ENCODE measurements at places on chromosomes 6 and 20.

GRCh38 chr6:134619077-134619476, 301.2 kb upstream of the SGK1 start:
- DNase-seq: no peak

- no peak for DNase-seq
Observed at GRCh38 chr6:53241938-53242337, 93.3 kb upstream of the GCM1 start.

- no peak for DNase-seq
Observed at GRCh38 chr20:17227219-17227575, 357 bp downstream of the PCSK2 start.

DNA sequence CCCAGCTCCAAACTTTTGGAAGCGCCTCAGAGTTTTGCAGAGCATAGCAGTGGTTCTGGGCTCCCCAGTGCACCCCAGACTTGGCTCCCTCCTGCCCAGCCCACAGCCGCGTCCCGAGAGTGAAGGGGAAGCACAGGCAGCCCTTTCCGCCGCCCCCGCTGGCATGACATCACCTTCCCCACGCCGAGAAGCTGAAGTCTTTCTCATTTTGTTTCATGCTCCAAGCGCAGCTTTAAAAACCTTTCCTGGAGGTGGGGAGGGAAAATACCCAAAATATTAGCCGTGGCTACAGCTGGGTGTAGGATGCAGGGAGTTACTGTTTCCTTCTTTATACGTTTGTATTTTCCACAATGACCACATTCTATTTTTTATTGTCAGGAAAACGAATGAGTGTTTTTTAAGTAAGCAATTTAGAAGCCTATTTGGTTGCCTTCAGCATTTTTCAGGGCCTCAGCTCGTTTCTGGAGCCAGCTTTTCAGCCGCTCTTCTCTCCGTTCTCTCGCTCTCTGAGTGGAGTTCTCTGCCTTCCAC, 72.9 kb downstream of the SNX5 start:
- DNase-seq: peak; percentile 84

DNA sequence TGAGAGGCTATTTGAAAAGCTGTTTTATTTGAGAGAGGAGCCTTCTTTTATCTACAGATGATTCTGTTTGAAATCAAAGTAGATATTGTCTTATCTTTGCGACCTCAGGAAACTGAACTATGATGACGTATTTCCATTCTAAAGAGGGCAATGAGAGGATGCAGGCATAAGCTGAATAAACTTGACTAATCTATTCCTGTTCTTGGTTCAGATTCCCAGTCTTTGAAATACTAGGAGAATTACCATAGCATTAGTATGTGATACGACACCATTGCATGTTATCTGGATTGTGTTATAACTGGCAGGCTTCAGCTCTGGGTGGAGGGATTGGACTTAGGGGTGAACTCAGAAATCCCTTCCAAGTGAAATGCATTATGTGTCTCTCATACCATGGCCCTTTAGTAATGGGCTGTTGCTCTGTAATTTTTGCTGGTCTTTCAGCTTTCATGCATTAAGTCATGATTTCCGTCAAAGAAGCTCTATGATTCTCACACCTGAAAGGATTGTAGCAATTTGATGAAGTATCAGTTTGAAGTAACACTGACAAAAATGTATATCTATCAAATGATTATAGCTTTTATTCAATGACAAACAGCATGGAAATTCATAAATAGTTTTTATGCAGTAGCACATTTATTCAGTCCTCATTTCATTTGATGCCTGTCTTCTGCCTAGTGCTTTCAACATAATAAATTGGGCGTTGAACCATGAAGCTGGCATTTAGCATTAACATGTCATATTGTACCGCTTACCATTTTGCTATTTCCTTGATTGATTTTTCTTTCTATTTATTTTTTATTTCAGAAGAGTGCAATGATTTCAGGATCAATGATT, 138.4 kb upstream of the SPACA1 start:
- DNase-seq: no peak

GRCh38 chr20:54623991-54624569, 148.7 kb downstream of the DOK5 start:
- peak; percentile 25 for DNase-seq

DNA sequence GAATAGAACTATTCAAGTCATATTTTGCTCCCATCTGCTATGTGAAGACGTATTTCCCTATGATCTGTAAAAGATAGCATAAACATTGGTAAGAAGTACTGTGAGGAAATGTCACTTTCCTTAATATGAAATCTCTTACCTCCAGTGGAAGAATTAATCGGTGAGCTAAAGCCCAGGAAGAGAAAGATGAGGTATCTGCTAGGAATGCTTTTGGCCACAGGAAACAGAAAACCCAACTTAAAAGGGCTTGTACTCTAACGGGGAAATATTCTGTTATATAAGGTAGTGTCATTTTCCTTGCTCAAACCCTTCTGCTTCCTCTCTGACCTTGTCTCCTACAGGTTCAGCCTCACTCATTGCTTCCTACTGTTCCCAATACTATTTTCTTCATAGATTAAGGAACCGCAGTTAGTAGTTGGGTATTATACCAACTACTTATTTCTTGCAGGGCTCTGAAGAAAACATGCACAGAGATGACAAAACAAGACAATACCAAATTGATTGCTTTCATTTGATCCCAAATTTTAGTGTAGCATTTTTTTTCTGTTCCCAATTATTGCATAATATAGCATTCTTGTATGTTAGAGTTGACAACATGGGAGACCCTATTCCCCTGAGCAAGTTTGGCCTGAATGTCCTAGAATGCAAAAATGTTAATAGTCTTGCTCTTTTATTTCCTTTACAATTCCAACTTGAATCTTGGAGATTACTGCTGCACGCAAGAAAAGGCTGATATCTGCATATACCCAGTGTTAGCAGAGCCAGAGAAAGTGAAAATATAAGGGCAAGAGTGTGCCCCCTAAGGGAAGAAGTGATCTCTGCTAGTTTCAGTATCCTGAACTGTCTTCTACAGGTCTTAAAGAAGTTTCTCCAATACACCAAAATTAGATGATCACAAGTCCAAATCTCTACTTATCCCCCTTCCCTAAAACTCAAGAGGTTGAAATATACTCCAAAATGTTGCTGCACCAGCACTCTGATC, 65.3 kb downstream of the AFG1L start:
- no peak for DNase-seq

DNA sequence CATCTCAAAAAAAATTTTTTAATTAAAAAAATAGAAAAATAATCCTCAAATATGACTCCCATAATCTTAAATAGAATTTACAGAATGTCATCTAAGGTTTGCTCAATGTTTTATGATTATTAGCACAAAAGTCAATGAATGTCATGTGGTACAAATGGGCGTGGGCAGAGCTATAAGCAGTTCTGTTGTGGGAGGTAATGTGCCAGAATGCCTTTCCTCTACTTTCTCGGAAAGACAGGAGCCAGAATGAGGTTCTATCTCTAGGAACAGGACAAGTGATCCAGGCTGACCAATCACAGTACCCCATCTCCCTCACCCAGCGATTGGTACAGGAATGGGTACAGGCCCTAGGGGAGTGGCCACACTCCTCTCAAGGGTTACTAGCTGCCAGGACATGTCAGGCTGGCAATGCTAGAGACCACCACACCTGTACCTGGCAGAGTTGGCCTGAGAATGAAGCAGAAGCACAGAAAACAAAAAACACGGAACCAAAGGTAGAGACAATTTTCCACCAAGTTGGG, 15.1 kb downstream of the RALGAPA2 start:
- no peak for DNase-seq

DNA sequence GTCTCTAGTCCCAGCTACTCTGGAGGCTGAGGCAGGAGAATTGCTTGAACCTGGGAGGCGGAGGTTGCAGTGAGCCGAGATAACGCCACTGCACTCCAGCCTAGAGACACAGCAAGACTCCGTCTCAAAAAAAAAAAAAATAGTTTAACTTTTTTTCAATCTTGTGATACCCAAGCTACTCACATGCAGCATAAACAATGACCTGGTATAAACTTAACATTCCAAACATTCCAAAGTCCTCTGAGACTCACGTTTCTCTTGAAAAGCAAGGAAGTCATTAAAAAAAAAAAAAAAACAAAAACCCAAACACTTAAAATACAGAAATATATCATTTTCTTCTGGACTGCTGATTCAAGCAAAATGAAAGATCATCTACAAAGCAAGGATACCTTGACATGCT, 14.3 kb downstream of the CRNKL1 start:
- DNase-seq: no peak

DNA sequence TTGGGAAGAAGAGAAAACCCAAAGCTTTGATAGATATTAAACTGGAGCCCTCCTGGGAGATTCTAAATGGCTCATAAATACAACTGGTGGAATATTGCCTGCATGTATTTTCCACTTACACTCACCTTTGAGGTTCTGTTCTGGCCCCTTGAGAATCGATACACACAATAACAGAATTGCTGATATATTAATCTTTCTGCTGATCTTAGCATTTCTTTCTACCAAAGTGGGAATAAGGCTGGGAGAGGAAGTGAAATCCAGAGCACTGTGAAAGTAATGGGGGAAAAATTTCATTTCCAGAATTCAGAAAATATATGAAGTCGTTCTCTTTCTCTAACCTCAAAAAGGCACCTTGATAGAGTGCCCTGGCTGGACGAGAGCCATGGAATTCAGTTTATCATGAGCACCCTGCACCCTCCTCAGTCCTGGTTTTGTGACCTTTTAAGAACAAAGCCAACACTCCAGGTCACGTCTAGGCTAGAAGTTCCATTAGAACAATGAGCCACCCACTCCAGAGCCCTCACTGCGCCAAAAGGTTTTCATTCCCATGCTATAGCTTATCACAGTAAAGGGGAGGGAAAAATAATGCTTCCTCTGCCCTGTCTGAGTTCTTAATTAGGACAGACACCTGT, 244.5 kb downstream of the CD83 start:
- no peak for DNase-seq

- no peak for DNase-seq
Observed at GRCh38 chr6:18053555-18054445, 66.4 kb upstream of the KIF13A start.

DNA sequence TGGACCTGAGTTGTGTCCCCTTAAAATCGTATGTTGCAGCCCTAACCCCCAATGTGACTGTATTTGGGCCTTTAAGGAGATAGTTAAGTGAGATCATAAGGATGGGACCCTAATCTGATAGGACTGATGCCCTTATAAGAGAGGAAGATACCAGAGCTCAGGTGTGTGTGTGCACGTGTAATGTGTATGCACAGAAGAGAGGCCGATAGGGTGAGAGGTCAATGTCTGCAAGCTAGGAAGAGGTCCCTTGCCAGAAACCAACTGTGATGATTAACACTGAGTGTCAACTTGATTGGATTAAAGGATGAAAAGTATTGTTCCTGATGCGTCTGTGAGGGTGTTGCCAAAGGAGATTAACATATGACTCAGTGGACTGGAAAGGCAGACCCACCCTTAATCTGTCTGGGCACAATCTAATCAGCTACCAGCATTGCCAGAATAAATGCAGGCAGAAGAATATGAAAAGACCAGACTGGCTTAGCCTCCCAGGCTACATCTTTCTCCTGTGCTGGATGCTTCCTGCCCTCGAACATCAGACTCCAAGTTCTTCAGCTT, 299.8 kb downstream of the LRFN2 start:
- no peak for DNase-seq

DNA sequence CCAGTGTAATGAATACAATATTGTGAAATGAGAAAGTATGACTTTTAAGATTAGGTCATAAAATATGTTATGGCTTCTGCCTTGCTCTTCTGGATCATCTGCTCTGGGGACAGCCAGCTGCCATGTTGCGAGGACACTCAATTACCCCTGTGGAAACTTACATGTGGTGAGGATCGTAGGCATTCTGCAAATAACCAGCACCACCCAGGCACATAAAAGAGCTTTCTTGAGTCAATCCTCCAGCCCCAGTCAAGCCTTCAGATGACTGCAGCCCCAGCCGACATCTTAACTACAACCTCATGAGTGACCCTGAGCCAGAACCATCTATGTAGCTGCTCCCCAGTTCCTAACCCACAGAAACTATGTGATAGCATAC, 4.5 kb upstream of the RBCK1 start:
- no peak for DNase-seq

DNA sequence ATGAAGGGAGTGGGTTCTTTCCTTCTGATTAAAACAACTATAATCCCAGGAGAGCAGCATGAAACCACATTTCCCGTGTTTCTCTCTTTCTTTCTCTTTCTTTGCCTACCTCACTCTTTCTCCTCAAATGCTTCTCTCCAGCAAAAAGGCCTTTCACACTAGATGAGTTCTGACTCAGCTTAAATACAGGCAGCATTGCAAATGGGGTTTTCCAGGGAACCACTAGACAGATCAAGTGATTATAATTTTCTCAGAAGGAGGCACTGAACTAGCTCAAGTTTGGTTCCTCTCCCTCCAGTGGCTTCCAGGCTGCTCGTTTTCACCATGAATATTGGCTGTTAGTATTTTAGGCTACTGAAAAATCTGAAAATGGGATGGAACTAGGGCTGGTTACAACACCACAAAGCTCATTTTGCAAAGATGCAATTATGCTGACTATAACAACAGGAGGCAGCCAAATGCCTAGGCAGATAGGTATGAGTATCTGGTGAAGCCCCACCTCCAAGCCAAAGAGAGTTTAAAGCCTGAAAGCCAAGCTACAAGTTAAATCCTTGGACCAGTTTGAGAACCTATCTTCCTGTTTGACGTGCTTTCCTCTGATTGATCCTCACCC, 260.0 kb downstream of the MMUT start:
- no peak for DNase-seq

- no peak for DNase-seq
Observed at GRCh38 chr20:48568520-48568919, 259.3 kb downstream of the PREX1 start.

DNA sequence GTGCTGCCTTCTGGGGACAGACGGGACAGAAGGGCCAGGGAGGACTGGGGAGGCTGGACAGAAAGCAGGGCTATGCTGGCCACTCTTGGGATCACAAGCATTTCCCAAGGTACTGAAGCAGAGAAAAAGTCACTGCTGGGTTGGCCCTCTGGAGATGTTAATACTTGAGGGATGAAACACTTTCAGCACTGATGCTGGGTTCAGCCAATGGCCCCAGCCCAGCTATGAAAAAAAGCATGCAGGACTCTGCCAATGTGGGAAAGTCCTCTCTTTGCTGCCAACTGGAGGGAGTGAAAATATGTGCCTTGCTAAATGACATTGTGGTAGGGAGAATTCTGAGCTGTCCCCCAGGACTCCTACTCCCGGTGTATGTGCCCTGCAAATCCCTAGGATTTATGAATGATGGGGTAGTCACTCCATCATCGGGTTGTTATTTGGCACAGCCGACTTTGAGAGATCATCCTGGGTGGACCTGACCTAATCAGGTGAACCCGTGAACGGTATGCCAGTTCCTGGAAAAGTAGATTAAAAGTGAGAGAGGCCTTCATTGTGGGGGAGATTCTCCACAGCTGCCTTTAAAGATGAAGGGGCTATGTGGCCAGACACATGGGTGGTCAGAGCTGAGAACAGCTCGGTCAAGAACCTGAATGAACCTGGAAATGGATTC, 119.9 kb upstream of the TRAF3IP2 start:
- peak; percentile 71 for DNase-seq

GRCh38 chr6:160275511-160276003, 16.9 kb upstream of the SLC22A2 start:
- peak; percentile 35 for DNase-seq

- no peak for DNase-seq
Observed at GRCh38 chr6:150691463-150691862, 91.8 kb downstream of the PLEKHG1 start.

Data from right hindlimb (tissue), 1 donor.